ENCODE measurements at places on chromosomes 2 and 18.

GRCh38 chr2:199911052-199911876 is at the start of gene C2orf69:
Gene C2orf69 (plus strand): TSS chr2:199911293. CDS start chr2:199911439, 146 bp downstream.
- DNase-seq: peak; percentile 99

DNA sequence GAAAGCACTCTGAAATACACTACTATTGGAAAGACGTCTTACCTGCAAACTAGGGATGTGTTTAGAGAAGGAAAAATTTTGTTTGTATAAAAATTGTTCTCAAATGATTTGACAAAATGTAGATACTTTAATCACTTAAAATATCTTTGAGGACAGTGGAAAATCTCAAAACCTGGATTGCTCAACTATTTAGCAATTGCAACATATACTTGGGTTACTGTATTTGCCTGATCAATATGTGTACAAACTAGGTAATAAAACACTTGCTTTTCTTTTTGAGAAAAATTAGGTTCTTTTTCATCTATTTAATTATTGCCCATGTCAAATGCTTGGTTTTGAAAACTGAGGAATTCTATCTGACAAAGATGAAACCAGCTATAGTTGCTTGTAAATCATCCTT is 60.9 kb downstream of the CPS1 start:
- no peak for DNase-seq

GRCh38 chr2:227256605-227257004 is 68.4 kb upstream of the MFF start:
- no peak for DNase-seq

DNA sequence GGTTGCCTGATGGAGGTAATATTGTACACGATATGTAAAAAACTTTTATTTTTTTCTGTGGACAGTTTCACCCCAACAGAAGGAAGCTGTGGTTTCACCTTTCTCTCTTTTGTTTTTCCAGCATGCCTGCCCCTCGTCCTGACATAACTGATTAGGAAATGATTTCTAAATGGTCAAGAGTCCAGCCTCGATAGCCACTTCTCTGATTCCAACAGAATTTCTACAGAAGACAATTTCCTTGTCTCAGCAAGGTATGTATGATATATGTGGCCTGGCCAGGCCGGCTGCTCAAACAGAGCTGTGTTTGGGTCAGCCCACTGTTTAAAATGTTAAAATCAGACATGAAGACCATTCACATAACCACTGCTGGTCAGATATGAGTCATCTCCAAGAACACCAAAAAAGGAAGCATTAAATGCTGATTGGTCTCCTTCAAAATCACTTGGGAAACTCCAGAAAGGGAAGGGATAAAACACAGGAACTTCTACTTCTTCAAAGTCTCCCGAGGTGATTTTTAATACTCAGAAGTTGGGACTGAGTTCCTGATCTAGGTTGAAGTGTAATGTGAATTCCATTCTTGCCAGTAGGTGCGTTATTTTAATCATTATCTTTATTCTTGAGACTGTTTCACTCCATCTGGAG is 22.3 kb downstream of the ATP8B1 start:
- no peak for DNase-seq

- DNase-seq: no peak
These were observed 6.7 kb downstream of the LMAN1 start for GRCh38 chr18:59352250-59352855.

GRCh38 chr2:21498016-21498415 is 374.2 kb downstream of the TDRD15 start:
- no peak for DNase-seq

DNA sequence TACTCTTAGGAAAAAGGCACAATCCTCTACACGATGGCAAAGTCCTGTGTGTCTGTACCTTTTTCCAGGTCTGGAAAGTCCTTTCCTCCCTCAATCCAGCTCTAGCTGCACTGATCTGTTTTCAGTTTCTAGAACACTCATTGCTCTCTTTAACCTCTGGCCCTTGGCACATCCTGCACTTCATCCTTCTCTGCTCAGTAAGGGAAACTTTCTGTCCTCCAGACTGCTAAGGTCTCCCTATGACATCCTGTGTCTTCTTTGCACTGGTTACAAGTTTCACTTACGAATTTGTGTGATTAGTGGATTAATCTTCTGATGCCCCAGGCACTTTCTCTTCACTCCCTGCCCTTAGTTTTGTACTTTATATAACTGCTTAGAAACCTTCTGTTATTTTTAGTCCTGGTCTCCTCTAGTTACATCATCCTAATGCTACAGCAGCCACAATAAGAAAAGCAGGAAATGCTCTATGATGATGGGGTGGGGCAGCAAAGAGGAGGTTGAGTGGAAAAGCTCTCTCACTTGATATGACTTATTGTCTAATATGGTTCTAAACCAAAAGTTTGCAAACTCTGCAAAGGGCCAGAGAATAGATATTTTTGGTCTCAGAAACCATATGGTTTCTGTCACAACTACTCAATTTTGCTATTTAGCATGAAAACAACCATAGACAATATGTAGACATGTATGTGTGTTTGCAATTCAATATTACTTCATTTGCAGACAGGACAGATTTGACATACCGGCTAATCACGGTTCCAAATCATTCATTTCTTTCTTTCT is 568.2 kb downstream of the THSD7B start:
- no peak for DNase-seq

GRCh38 chr2:9473308-9473984 is 905 bp upstream of the IAH1 start:
- DNase-seq: peak; percentile 75

GRCh38 chr2:117952701-117953100 is 61.2 kb downstream of the CCDC93 start:
- DNase-seq: no peak

- no peak for DNase-seq
These were observed 6.7 kb upstream of the COMMD1 start for GRCh38 chr2:61898810-61899209.

- no peak for DNase-seq
These were observed 279.5 kb downstream of the RND3 start for GRCh38 chr2:150207979-150208378.

DNA sequence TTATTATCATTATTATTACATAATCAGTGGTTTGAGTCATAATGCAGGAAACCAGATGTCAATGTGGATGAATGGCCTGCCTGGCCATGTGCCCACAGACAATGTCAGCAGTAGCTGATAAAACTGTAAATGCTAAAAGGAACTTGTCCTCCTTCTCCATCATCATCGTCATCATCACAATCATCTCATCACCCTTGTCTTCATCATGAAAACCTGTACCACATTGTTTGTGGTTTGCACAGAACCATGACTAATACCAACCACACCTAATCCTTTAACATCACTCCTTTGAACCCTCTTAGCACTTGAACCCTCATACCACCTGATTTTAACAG is 96.0 kb downstream of the HNMT start:
- no peak for DNase-seq

All from kidney (tissue), 22 donors.